ENCODE measurements at places on chromosomes 4 and X. TPM values are rescaled to one million over a fixed set of nuclear protein-coding genes. Genes with fewer than 3 reads are reported as not detected.

The MAGEA4 gene
- not detected for total RNA-seq

The SRD5A3 gene
- total RNA-seq: 10.6 TPM

The JCHAIN gene
- total RNA-seq: 355 TPM

The ENOX2 gene
- 22.6 TPM for total RNA-seq

The POF1B gene
- 13.1 TPM for total RNA-seq

The CTAG1B gene
- total RNA-seq: not detected

The CNGA1 gene
- 3.4 TPM for total RNA-seq

The TBC1D1 gene
- 170 TPM for total RNA-seq

DNA sequence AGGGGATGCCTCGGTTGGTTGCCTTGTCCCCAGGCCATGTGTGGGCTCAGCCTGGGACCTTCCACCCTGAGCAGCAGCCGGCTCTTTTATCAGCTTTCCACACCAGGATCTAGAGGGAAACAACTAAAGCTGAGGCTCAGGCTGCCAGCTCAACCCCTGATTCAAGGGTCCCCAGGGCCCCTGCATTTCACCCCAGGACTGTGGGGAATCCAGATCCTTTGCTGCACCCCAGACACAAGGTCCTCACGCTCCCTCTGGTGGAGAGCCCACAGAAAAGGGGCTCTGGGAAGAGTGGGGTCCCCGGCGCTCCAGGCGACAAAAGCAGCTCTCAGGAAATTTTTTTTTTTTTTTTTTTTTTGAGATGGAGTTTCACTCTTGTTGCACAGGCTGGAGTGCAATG, 64.3 kb downstream of the ZFYVE28 start:
- H3K27me3 ChIP-seq: no peaks in the 10 kb centered on the region
- H3K27ac ChIP-seq: no peak overlapping the region
- no peaks in the 10 kb centered on the region for H3K36me3 ChIP-seq
- H3K4me1 ChIP-seq: no peaks in the 10 kb centered on the region
- no peak overlapping the region for H3K4me3 ChIP-seq

DNA sequence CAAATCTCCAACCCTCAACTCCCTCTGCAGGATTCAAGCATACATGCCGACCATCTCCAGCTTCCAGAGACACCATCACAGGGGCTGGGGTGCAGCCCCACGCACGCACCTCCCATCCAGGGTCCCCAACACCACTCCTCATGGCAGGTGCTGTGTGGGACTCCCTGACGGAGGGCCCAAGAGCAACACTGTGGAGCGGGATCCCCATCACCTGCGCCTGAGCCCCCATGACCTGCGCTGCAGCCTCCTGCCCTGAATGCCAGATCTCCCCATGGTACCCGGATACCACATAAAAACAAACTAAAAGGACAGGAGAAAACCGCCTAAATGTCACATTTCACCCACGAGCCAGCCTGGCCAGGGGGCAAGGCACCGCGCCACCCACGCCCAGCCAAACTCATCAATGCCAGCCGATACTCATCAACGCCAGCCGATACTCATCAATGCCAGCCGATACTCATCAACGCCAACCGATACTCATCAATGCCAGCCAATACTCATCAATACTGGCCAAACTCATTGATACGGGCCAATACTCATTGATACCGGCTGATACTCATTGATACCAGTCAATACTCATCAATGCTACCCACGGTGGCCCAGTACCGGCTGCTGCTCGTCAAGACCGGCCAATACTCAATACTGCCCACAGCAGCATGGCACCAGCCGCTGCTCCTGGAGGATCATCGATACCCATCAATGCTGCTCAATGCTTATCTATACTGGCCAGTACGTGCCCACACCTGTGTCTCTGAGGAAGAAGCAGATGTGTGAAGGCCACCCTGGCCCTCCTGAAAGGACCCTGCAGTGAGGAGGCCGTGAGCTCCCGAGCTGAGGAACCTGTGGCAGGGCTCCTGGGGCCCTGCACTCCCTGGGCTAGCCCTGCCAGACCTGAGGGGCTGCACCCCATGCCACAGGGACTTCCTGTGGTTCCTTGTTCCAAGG, 6.2 kb downstream of the CTBP1 start:
- H3K4me1 ChIP-seq: peaks cover 53% of the 10 kb centered on the region
- no peak overlapping the region for H3K4me3 ChIP-seq
- H3K36me3 ChIP-seq: no peaks in the 10 kb centered on the region

DNA sequence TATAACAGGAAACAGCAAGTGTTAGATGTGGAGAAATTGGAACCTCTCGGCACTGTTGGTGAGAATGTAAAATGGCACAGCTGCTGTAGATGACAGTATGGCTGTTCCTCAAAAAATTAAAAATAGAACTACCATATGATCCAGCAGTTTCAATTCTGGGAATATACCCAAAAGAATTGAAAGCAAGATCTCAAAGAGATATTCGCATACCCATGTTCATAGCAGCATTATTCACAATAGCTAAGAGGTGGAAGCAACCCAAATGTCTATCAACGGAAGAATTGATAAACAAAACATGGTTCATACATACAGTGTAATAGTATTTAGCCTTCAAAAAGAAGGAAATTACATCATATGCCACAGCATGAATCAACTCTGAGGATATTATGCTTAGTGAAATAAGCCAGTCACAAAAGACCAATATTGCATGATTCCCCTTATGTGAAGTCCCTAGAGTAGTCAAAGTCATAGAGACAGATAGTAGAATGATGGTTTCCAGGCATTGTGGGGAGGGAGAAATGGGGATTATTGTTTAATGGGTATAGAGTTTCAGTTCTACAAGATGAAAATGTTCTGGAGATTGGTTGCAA, 467.7 kb downstream of the IDS start:
- H3K27ac ChIP-seq: no peak overlapping the region
- H3K4me1 ChIP-seq: no peaks in the 10 kb centered on the region
- no peaks in the 10 kb centered on the region for H3K27me3 ChIP-seq
- no peak for DNase-seq
- no peaks in the 10 kb centered on the region for H3K36me3 ChIP-seq

GRCh38 chr4:73070074-73070390, 516 bp upstream of the COX18 start:
- H3K4me3 ChIP-seq: peak overlapping the region; percentile 94
- H3K4me1 ChIP-seq: peaks cover 7% of the 10 kb centered on the region
- H3K27me3 ChIP-seq: no peaks in the 10 kb centered on the region
- peak overlapping the region; percentile 97 for H3K27ac ChIP-seq
- no peak for DNase-seq

DNA sequence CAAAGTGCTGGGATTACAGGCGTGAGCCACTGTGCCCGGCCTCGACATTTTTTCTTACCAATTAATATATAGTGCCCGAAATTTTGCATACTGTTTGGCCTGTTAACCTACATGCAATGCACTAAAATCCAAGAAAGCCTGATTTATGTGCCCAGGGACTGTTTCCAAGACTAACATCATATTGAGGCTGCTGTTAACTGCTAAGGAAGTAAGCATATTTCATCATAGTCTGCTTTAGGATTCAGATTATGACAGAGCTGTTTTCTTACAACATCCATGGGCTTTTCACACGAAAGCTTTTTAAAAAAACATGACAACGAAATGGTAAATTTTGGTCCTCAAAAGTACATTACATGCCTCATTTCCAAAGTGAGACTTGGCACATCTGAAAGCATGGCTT, 84.4 kb downstream of the STOX2 start:
- H3K4me3 ChIP-seq: no peak overlapping the region
- no peaks in the 10 kb centered on the region for H3K27me3 ChIP-seq
- no peak overlapping the region for H3K27ac ChIP-seq
- no peaks in the 10 kb centered on the region for H3K4me1 ChIP-seq

- H3K27me3 ChIP-seq: peaks cover 4% of the 10 kb centered on the region
- H3K27ac ChIP-seq: no peak overlapping the region
- no peaks in the 10 kb centered on the region for H3K4me1 ChIP-seq
- no peaks in the 10 kb centered on the region for H3K36me3 ChIP-seq
- DNase-seq: no peak
These were observed 132.5 kb downstream of the ARHGAP6 start for GRCh38 chrX:11533199-11533651.

- no peak overlapping the region for H3K4me3 ChIP-seq
- DNase-seq: no peak
- no peaks in the 10 kb centered on the region for H3K36me3 ChIP-seq
- no peaks in the 10 kb centered on the region for H3K27me3 ChIP-seq
- no peaks in the 10 kb centered on the region for H3K4me1 ChIP-seq
These were observed 71.2 kb upstream of the EGFL6 start for GRCh38 chrX:13498238-13498637.

DNA sequence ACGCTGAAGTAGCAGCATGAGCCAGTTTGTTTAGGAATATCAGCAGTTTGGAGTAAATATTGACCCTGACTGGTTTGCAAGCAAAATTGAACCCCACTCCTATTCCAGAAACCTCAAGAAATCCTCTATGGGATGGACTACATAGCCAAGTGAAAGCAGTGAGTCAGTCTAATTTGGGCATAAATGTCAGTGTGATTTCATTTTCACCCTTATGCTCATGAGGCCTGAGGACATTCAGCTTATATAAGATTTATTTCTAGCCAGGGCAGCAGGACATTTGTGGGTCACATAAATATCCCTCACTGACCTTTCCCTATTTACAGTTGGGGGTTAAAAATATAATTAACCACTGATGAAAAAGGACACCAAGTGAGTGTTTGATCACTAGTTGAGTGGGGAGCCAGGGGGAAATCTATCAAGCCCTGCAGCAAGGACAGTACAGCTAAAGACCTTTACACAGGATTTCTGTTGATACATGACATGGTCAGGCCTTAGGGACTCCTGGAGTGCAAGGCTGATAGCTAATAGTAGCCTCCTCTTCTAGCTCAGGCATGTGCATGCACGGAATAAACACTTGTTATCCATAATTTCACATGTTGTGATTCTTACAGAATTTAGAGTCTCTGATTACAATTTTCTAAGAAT, 996.9 kb upstream of the GRIA3 start:
- no peak for DNase-seq
- H3K4me3 ChIP-seq: no peak overlapping the region
- no peaks in the 10 kb centered on the region for H3K4me1 ChIP-seq
- H3K36me3 ChIP-seq: no peaks in the 10 kb centered on the region

- peaks cover 27% of the 10 kb centered on the region for H3K36me3 ChIP-seq
- H3K4me1 ChIP-seq: peaks cover 11% of the 10 kb centered on the region
These were observed 2.8 kb downstream of the CCNG2 start for GRCh38 chr4:77159806-77160205.

GRCh38 chr4:42452823-42453222, 55.5 kb downstream of the SHISA3 start:
- no peak overlapping the region for H3K27ac ChIP-seq
- no peak overlapping the region for H3K4me3 ChIP-seq
- H3K4me1 ChIP-seq: peaks cover 3% of the 10 kb centered on the region
- no peaks in the 10 kb centered on the region for H3K27me3 ChIP-seq

DNA sequence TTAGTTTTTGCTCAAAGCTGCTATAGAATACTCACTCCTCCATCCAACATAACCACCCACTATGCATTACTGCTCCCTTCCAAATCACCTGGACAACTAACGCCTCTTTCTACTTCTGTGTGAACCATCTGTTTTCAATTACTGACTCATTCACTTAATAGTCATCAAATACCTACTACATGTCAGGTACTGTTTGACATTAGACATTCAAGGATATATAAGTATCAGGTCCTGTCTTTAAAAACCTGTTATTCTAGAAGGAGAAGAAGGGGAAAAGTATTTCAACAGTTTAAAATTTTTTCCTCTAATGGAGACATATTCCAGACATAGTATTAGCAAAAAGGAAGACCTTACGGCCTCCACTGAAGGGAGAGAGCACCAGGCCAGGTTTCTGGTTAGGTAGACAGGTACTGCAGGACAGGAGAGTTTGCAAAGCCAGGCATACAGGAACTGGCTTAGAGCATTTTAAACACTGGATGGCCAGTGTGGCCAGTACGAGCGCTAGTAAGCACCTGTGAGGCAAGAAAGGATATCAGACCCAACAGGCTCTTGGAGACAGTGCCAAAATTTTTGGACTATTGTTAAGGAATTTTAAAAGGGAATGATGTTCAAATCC, 39.0 kb downstream of the SH3RF1 start:
- no peaks in the 10 kb centered on the region for H3K4me1 ChIP-seq
- no peak overlapping the region for H3K27ac ChIP-seq
- H3K27me3 ChIP-seq: no peaks in the 10 kb centered on the region
- H3K36me3 ChIP-seq: no peaks in the 10 kb centered on the region
- no peak for DNase-seq

All from kidney (tissue), 22 donors.